Stimulated activated CD4-positive, alpha-beta T cell treated with anti-CD3 and anti-CD28 coated beads, TNF-alpha, amount 100 ng/mL, for 48 hours (primary cell): ENCODE measurements at places on chromosomes 6 and 20.

DNA sequence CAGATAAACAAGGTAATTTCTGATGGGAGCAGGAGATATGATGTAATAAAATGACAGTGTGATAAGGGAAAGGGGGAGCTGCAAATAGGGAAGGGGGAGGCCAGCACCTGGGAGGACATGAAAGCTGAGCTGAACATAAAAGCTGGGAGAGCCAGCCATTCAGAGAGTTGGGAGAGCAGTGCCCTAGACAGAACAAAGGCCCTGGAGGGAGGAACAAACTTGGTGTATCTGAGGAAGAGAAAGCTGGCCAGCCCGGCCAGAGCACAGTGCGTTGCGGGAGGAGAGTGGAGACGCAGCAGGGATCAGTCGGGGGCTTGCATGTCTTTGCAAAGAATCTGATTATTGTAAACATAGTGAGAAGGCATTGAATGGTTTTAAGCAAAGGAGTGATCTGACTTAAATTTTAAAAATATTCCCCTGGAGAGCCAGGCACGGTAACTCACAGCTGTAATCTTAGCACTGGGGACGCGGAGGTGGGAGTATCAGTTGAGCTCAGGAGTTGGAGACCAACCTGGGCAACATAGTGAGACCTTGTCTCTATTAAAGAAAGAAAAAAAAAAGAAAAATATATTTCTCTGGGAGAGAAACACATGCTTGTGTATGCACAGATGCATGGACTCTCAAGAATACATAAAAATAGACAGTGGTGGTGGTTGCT lies 318.2 kb downstream of the ZFAND3 start:
- DNase-seq, result no peak

DNA sequence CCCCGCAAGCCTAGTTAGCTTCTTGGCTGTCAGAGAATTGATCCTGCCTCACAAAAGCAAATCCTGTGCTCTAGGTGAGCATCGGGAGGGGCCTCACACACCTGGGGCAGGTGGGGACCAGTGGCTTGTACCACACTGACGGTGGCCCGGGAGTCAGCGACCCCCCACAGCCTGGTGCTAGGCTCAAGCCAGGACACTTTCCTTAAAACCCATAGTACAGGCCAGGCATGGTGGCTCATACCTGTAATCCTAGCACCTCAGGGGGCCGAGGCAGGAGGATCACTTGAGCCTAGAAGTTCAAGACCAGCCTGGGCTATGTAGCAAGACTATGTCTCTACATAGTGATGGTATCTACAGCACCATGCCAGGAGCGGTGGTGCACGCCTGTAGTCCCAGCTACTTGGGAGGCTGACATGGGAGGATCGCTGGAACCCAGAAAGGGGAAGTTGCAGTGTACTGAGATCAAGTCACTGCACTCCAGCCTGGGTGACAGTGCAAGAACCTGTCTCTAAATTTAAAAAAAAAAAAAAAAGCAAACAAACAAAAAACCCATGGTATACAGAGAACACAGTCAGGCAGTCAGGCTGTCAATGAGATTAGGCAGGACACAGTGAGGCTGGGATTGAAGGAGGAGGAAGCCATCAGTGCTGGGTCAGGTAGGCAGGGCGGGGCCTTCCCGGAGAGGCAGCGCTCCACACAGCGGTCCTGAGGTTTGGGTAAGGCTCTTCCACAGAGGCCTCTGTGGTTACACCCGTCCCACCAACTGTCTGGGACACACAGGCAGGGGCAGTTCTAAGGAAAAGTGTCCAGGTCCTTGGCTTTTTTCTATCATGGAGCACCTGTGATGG lies 41.3 kb downstream of the SYNJ2 start:
- no peak for DNase-seq

GRCh38 chr6:18513253-18513798 lies 126.2 kb downstream of the RNF144B start:
- DNase-seq, result no peak

- no peak for DNase-seq
Measured at GRCh38 chr20:18702736-18703135, 110.8 kb upstream of the SCP2D1 start.

DNA sequence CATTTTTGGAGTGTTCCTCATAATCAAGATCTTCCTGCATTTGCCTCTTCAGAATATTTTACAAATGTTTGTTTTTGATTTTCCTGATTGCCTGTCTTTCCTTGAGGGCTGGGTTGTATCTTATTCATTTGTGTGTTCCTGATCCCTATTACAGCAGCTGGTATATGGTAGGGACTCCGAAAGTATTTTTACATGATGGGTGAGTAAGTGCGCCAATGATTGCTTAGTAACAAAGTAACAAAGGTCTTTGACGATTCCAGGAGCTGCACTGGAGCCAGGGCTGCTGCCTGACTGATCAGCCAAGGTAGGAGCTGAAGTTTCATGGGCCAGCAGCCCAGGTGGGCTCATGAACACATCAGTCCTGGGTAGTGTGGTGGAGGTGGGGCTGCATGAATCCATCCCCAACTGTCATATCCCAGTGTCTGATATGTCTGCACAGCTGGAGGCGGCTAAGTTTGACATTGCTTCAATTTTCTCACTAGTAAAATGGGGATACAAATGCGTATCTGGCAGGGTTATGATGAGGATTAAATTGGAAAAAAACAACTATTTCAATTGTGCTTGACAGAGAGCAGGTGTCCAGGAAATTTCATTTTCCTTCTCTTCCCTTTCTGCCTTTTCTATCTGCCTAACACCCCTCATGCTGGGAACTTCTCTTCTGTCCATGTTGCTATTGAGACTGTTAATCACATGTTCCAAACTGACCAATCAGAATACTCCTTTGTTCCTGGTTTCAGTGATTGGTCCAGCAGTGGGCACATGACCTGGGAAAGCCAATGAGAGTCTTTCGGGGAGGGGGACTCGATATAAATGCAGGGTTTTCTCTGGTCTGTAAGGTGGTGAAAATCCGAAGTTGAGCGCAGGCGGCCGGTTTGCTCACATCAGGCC lies 90.7 kb downstream of the CDH26 start:
- DNase-seq, result no peak

GRCh38 chr20:64205611-64206026 lies 41.4 kb downstream of the MYT1 start:
- DNase-seq, result no peak

- no peak for DNase-seq
Measured at GRCh38 chr20:56249244-56249955, 868 bp downstream of the MC3R start.

- DNase-seq, result no peak
Measured at GRCh38 chr6:75326557-75327258, 42.1 kb upstream of the TMEM30A start.

- no peak for DNase-seq
Measured at GRCh38 chr6:4371207-4371921, 236.0 kb upstream of the ECI2 start.

DNA sequence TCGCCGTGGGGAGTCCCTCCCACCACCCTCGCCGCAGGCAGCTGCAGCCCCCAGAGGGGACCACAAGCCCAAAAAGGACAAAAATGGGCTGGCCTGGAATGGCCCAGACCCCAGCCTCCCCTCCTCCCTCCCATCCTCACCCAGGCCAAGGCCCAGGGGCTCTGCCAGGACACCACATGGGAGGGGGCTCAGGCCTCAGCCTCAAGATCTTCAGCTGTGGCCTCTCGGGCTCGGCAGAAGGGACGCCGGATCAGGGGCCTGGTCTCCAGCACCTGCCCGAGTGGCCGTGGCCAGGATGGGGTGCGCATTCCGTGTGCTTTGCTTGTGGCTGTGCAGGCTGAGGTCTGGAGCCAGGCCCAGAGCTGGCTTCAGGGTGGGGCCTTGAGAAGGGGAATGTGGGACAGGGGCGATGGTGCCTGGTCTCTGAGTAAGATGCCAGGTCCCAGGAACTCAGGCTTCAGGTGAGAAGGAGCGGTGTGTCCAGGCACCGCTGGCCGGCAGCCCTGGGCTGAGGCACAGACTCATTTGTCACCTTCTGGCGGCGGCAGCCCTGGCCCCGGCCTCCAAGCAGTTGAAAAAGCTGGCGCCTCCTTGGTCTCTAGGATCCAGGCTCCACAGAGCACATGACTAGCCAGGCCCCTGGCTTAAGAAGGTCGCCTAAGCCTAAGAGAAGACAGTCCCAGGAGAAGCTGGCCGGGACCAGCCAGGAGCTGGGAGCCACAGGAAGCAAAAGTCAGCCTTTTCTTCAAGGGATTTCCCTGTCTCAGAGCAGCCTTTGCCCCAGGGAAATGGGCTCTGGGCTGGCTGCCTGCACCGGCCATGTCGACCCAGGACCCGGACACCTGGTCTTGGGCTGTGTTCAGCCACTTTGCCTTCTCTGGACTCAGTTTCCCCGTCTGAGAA lies 35.2 kb upstream of the MRGBP start:
- no peak for DNase-seq

GRCh38 chr20:62052336-62052841 lies 13.3 kb downstream of the TAF4 start:
- DNase-seq, result no peak

GRCh38 chr20:34216382-34216742 lies 24.9 kb upstream of the ASIP start:
- no peak for DNase-seq

GRCh38 chr20:57688864-57689263 lies 21.0 kb downstream of the PMEPA1 start:
- DNase-seq, result no peak
